ENCODE measurements at places on chromosomes 16 and 17.
A peak's percentile ranks its signal among the peaks of the same experiment; 100 is the strongest.

DNA sequence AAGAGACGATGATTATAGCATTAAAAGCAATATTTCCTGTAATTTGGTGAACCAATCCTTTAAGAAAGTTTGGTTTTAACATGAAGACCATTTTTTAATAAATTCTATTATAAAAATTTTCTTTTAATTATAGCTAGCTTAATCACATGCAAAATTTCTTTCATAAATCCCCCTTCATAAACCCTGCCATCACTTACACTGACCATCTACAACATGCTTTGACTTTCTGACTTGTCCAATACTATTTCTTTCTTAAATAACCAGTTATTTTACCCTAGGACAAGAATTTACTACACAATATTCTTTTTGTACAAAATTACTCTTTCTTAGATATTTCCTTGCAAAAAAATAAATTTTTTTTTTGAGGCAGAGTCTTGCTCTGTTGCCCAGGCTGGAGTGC lies 1334.8 kb downstream of the CDH11 start:
- no peak for DNase-seq

GRCh38 chr16:49027420-49027819 lies 254.2 kb downstream of the CBLN1 start:
- DNase-seq: no peak

DNA sequence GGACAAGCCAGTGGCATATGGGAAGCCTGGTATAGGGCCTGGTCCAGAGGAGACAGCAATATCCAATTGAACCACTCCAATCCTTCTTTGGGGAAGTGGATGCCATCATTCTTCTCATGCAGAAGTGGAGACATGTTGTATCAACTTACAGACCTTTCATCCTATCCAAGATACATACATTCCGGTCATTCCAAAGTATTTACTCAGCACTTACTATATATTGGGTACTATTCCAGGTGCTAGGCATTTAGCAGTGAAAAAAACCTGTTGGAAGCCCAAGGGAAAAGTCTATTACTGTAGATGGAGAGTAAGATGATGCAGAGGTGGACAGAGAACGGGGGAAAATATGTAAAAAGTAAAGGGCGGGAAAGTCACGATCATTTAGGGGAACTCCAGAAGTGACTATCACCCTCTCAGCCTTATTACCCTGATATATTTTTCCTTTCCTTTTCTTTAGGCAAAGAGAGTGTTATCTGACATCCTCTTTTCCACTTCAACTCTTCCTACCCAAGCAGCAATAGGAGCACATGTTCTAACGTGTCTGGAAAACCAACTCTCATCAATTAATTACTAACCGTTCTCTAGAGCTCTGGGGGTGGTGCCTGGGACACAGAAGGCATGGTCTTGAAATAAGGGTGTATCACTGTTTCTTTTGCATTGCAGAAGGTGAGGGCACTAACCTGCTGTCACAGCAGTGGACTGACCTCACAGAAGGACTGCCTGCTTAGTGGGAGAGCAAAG lies 210.1 kb upstream of the MAF start:
- peak; percentile 67 for DNase-seq

- no peak for DNase-seq
Measured at GRCh38 chr16:57709663-57710062, 15.1 kb downstream of the DRC7 start.

DNA sequence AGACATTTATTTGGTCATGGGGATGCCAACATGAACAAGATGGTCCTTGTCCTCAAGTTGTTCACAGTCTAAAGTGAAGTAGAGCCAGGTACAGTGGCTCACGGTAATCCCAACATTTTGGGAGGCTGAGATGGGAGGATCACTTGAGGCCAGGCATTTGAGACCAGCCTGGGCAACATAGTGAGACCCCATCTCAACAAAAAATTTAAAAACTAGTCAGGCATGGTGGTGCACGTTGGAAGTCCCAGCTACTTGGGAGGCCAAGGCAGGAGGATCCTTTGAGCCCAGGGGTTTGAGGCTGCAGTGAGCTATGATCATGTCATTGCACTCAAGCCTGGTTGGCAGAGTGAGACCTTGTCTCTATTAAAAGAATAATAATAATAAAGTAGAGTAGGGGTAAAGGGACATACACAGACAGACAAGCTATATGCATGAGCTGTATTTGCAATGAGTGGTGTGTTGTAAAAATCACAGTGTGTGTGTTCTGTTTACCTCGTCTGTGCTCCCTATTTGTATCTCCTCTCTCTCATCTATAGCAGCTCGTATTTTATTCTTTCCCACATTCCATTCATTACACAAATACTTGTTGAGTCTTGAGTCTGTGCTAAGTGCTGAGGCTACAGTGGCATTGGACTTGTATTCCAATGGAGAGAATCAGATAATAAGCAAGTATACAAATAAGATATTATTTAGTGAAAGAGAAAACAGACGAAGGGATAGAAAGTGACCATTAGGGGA lies 73.9 kb upstream of the DHX40 start:
- DNase-seq: no peak

DNA sequence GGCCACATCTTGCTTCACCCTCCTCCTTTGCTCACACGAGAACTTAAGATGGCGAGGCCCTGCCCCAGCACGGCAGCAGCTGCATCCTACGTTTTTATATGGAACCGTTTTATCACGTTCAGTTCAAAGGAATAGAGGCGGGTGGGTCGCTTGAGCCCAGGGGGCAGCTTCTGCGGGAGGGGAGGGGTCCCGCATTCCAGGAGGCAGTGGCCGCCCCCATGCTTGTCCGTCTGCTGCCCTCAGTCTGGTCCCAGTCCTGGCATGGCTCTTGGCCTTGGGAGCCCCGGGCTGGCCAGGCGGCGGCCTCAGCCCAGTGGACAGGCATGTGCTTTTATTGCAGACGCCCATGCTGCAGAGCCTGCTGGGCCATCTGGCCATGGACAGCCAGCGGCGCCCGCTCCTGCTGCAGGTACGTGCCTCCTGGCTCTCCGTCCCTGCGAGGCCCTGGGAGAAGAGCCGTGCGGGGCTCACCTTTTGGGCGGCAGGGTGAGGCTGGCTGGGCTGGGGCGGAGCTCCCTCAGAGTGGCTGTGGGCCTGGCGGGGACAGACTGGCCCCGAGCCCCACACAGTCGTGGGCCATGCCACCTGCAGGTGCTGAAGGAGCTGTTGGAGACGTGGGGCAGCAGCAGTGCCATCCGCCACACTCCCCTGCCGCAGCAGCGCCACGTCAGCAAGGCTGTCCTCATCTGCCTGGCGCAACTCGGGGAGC lies 6.8 kb downstream of the TELO2 start:
- DNase-seq: no peak

GRCh38 chr17:7927596-7927995 lies 2.1 kb downstream of the KCNAB3 start:
- peak; percentile 14 for DNase-seq

DNA sequence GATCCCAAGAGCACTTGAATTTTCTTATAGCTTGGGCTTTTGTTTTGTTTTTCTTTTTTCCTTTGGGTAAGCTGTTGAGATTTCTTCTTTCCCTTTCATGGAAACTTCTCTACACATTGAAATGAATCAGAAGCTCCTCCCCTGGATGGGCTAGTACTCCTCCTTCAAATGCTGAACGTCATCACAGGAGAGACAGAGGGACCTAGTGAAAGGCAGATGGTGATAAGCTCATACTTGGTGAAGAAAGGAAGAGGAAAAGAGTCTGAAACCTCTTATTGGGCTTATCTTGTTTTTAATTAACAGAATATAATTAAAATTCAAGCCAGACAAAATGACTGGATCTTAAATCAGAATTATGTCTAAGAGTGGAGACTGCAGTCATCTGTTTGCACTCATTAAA lies 147.3 kb downstream of the SNX11 start:
- no peak for DNase-seq

GRCh38 chr16:89006036-89006752 lies 29.2 kb upstream of the CBFA2T3 start:
- no peak for DNase-seq

DNA sequence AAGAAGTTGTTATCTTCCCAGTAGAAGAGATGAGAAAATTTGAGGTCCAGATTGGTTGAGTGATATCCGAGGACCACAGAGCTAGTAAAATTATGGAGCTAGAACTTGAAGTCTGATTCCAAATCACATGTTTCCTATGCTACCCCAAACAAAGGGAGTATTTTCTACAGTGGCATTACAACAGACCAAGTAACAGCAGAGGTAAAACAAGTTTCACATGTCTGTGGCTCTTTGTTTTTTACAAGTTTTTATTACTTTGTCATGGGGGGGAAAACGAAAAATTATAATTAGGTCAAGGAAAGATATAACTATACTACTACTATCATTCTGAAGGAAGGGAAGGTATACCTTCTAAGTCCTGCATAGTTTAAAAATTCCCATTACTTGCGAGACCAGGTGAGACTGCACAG lies 49.4 kb downstream of the KANSL1 start:
- DNase-seq: no peak

DNA sequence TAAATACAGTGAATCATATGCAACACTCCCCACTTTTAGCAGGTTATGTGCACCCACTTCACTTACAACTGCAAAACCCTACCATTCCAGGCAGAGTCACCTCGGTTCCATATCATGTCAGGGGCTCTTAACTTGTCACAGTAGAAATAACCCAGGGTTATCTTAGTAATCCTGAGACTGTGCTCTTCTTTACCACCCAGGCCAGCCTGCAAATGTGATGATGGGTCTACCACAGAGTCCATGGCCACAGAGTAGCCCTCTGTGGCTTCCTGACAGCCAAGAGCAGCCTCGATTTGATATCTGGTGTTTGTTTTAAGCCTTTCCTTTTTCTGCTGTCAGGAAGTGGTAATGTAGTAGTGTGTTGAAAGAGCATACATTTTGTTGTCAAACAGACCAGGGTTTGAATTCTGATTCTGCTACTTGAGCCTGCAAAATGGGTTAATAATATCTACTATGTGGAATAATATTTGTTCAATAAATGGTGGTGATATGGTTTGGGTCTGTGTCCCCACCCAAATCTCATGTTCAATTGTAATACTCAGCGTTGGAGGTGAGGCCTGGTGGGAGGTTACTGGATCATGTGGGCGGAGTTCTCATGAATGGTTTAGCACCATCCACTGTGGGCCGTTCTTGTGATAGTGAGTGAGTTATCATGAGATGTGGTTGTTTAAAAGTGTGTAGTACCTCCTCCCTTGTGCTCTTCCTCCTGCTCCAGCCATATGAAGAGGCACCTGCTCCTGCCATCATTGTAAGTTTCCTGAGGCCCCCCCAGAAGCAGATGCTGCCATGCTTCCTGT lies 416.5 kb downstream of the UTP18 start:
- no peak for DNase-seq

GRCh38 chr16:89140981-89141883 lies 30.3 kb upstream of the CDH15 start:
- no peak for DNase-seq

- DNase-seq: no peak
Measured at GRCh38 chr17:30819971-30820705, 4.4 kb downstream of the CRLF3 start.

DNA sequence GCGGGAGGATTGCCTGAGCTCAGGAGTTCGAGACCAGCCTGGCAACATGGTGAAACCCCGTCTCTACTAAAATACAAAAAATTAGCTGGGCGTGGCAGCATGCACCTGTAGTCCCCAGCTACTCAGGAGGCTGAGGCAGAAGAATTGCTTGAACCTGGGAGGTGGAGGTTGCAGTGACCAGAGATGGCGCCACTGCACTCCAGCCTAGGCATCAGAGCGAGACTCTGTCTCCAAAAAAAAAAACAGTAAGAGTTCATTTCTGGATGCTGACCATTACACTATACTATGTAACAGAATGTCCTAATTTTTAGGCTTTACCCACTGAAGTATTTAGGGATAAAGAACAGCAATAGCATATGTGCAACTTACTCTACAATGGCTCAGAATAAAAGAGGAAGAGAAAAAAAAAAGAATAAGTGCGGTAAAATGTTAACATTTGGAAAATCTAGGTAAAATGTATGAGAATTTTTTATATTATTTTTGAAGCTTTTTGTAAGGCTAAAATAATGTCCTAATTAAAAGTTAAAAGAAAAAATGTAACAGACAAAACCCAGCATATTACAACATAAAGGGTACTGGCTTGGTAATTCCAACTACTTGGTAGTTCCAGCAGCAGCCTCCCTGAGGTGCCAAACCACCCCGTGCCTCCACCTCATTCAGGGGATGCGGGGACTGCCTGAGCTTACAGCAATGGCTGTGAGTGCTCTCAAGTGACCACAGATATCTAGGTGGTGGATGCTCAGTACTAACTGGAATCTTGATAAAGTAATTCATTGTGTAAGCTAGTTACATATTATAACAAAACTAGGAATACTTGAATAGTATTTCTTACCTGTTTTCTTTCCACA lies 10.9 kb downstream of the COPS3 start:
- DNase-seq: no peak

- DNase-seq: peak; percentile 88
Measured at GRCh38 chr16:1971796-1972489, at the start of gene TBL3. TBL3 (plus strand) TSS chr16:1972053; CDS start chr16:1972165, 112 bp downstream.

GRCh38 chr16:71440669-71441347 lies 1.0 kb downstream of the TLE7 start:
- peak; percentile 38 for DNase-seq

GRCh38 chr17:70169709-70170597 lies 621 bp downstream of the KCNJ2 start:
- DNase-seq: no peak

DNA sequence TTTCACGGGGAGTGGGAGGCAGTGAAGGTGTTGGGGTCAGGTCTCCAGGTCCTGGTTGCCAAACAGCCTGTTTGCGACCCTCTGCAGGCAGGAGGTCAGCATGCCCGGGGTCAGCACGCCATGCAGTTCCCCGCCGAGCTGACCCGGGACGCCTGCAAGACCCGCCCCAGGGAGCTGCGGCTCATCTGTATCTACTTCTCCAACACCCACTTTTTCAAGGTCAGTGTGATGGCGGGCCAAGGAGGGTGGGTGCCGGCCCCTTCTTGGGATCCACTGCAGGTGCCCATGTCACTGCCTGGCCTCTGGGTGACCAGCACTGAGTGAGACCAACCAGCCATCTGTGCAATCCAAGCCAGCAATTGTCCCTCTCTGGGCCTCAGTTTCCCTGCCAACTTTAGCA lies 21.3 kb downstream of the ADGRG5 start:
- no peak for DNase-seq

GRCh38 chr16:67406111-67406971 lies 9.9 kb downstream of the ZDHHC1 start:
- DNase-seq: peak; percentile 75

DNA sequence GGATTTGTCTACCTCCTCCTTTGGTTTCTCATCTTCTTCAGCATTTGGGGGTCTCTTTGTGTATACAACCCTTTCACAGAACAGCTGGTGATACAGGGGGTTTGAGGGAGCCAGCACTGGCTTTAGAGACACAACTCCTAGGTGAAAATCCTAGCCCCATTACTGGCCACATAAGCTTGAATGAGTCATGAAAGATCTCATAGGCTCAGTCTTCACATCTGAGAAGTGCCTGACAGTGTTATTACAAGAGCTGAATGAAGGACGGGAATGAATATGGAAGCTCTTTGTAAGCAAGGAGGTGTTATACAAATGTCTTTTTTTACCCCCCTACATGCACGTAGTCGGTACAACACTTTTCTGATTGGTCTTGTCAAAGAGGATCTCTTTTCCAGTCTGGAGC lies 1.7 kb upstream of the B4GALNT2 start:
- DNase-seq: no peak

- peak; percentile 82 for DNase-seq
Measured at GRCh38 chr16:48611329-48612137, 1.6 kb upstream of the N4BP1 start.
